MV-4-11 (cell line): ENCODE measurements at places on chromosomes 13 and 19.

DNA sequence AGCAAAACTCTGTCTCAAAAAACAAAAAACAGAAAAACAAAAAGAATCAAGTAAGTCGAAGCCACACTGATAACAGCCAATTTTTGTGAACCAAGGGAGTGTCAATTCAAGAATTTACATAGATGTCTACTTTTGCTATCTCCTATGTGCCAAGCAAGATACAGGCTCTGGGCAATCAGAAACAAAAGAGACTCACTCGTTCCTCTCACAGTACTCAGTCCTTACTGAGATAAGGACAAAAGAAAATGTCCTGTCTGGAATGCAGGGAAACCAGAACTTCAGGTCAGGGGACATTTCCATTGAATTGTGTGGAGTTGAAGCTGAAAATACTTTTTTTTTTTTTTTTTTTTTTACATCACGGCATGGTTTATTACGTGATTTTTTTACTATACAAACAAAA, 53.0 kb downstream of the NLRP12 start:
- no peak for DNase-seq

- DNase-seq = no peak
These were observed at the start of gene CAPN12 for GRCh38 chr19:38744298-38744681. TSS of gene CAPN12 (minus strand) at chr19:38744474. CDS start at chr19:38744165, 309 bp downstream.

GRCh38 chr19:51407511-51408131, 9.8 kb downstream of the SIGLEC10 start:
- peak; percentile 91 for DNase-seq

DNA sequence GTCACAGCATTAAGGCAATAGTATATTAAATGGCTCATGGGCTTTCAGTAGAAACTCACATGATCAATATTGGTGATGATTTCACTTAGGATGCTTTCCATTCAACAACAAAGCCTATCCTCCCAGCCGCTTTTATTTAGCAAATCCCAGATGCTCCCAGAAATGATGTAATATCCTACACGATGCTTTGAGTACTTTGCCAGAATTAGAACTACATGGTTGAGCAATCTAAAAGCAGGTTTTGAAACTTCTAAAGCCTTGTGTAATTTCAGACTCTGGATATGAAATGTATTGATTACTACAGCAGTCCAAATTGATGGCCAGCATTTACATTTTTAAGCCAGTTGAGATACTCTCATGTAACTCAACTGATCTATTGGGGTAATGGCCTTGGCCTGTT, 13.6 kb downstream of the DLEU7 start:
- peak; percentile 86 for DNase-seq

DNA sequence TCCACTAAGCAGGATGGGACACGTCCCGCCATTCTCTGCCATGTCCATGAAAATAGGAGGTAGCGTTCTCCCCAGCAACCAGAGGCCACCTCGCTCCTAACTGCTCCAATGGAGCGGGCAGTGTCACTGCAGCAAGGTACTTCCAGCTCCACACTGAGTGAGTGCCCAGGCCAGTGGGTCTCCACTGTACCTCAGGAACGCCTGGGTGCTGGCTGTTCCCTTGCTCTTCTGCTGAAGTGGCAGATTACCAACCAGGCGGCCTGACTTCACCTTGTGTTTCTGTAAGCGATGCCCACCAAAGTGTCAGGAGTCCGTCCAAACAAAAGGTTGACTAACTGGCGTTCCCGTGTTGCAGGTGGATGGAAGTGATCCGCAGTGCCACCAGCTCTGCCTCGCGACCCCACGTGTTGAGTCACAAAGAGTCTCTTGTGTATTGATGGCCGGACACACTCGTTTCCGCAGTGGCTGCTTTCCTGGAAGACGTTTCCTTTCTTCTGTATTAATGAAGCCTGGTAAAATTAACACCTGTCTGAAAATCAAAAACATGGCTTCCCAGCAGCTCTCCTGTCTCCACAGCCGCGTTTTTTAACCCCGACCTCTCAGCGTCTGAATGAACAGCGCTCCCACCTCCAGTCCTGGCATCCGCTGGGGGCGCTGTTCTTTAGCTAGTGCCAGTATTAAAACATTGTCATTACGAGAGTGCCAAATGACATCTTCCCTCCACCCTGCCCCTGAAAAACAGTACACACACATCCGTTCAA, 128.8 kb downstream of the STK24 start:
- no peak for DNase-seq

DNA sequence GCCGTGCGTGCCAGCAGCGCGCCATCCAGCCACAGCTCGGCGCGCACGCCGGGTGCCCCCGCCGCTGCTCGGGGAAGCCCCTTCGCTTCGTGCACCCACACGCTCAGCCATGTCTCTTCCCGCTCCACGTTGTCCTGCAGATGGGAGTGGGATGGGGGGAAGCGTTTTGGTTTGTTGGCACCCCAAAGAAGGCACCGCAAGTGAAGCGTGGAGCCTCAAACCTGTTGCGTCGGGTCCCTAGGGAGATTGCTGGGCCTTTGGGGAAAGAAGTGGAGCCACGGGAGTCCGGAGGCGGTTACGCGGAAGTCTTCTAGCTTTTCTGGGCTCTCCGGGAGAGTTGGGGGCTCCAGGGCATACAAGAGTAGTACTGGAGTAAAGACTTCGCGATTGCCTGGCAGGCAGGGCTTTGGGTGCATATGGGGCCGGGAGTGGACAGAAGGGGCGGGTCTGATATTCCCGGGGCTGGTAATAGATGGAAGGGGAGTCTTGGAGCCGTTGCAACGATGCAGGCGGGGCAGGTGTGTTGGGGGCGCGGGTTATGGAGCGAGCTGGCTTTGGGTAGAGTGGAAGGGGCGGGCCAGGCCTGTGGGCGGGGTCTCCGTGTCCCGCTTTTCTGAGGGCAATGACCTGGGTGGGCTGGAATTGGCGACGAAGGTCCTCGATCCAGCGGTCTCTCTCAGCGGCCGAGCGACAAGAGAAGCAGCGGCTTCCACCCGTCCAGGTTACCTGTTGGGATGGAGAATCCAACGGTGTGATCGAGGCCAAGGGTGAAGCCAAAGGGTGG, 6.5 kb downstream of the RASAL3 start:
- no peak for DNase-seq

GRCh38 chr13:92175330-92175729, 776.9 kb downstream of the GPC5 start:
- peak; percentile 58 for DNase-seq

GRCh38 chr13:35699825-35700510, 223.5 kb upstream of the MAB21L1 start:
- no peak for DNase-seq

DNA sequence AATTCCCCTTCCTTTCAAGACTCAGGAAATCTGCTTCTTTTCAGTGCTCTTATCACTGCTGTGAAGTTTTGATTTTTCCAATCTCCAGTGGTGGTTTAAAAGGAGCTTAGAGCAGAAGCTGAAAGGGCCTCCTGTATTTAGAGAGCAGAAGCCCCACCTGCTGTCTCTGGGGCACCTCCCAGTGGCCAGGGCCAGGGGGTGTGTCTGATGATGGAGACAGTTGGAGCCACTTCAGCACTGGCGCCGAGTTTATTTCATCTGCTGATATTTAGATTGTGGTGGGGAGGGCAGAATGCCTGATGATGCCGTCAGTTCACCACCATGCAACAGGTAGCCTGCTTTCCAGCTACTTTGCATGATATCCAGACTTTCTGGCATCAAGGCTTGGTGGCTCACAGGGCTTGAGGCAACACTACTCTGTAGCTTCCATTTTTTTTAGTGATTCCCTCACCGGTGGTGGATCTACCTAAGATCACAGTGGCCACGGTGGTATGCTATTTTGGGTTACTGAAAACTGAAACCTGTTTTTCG, 371.9 kb downstream of the KCNRG start:
- DNase-seq = peak; percentile 29

GRCh38 chr13:101116341-101116740, 300.0 kb downstream of the NALCN start:
- DNase-seq = no peak
